ENCODE measurements at places on chromosomes 3 and 15.

- DNase-seq: peak; percentile 22
Observed at GRCh38 chr3:16118396-16118795, 56.1 kb upstream of the GALNT15 start.

GRCh38 chr3:28291577-28291976 lies 50.2 kb downstream of the CMC1 start:
- no peak for DNase-seq

DNA sequence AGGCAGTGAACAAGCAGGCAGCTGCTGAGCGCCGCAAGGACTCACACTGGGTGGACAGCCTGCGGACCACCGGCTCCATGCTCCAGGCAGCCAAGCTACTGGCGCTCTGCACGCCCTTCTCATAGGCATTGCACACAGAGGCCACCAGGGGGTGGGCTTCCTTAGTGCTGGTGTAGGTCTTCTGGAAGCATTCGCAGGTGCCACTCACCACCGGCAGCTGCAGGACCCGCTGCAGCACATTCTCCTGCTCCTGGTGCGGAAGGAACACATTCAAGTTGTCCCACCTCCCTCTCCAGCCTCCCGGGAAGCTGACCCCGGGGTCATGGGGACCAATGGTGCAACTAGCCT lies 6.0 kb downstream of the PLIN1 start:
- peak; percentile 79 for DNase-seq

DNA sequence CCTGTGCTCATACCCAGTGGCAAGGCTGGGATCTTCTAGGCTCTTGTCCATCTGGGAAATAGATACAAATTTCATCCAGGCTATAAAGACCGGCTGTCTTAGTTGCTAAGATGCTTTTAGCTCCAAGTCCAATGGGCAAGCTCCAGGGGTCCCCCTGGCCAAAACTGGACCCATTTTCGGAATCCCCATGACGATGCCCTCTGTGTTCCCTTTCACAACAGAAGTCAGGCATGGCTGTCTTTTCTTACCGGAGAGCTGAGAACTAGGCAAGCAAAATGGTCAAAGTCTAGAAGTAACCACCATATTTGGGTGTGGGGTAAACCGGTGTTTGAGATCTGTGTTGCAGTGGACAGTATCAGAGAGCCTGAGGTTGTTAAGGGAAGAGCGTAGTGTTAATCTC lies 1.0 kb downstream of the GLYCTK start:
- DNase-seq: no peak

- DNase-seq: no peak
Observed at GRCh38 chr3:33704891-33705290, 13.2 kb downstream of the CLASP2 start.

DNA sequence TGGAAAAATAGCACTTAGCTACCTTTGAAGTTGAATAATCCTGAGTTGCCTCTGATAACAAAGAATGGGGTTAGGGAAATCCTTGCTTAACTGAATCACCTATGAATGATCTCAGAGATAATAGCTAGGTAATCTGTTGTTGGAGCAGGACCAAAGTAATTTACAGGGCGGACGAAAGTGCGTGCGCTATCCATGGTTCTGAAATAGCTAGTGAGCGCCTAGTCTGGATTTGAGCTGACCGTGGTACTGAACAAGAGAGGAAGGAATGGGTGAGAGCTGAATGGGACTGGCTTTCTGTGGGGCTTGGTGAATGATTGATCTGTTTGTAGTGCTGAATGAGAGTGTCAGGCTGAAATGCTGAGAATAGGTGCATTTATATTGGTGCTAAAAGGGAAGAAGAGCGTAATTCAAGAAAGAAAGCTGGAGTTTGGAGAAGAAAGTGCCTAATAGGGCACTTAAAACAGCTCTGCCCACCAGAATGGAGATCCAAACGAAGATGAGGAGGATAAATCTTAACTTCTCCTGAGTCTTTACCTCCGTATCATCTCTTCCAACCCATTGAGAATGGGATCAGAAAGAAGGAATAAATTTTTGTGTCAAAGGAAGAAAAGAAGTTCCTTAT lies 10.1 kb downstream of the SCN10A start:
- peak; percentile 28 for DNase-seq

DNA sequence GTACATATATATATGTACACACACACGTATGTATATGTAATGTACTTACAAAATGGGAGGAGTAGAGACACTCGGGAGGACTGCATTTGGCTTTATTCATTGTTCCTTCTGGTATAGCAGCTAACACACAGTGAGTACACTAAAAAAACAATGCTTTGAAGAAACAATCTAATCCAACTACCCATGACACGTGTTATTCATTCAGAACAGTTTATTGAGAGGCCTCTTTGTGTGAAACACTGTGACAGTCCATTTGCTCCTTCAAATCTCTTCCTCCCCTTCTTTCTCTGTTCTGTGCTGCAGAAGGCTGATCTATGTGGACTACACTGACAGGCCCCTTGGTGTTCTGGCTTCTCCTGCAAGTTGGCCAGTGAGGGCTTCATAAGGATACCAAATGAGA lies 1075.9 kb upstream of the CFAP20DC start:
- DNase-seq: no peak

- DNase-seq: no peak
Observed at GRCh38 chr15:87949575-87950223, 306.8 kb downstream of the NTRK3 start.

DNA sequence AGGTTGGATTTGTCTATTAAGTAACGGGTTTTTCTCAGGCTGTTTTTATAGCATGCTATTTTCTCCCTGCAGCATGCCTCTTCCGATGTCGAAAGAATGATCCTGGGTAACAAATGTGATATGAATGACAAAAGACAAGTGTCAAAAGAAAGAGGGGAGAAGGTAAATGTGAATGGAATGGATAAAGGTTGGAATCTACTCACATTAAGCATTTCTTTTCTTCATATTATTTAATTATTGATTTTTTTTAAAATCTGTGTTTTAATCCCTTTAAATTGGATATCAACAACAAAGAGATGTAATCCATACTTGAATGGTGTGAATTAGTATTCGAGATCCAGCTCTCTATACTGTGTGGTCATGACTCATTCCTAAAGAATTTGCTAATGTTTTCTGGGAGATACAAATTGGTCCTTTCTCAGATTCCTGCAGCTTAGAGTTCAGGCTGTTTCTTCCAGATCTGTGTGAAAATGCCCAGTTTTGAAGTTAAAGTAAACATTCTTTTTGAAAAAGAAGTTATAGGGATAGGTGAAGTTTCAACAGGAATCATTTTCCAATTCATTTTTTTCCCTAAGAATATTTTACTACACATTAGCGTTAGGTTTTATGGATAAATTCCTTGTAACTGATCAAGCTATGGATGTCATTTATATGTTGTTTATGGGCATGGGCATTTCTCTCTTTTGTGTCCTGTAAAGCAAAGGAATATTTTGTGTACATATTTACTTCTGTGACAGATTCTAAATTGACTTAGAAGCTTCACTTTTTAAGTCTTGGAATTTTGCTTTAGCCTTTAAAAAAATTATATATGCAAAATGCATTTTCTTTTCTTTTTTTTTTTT lies 20.8 kb upstream of the APH1B start:
- peak; percentile 39 for DNase-seq

DNA sequence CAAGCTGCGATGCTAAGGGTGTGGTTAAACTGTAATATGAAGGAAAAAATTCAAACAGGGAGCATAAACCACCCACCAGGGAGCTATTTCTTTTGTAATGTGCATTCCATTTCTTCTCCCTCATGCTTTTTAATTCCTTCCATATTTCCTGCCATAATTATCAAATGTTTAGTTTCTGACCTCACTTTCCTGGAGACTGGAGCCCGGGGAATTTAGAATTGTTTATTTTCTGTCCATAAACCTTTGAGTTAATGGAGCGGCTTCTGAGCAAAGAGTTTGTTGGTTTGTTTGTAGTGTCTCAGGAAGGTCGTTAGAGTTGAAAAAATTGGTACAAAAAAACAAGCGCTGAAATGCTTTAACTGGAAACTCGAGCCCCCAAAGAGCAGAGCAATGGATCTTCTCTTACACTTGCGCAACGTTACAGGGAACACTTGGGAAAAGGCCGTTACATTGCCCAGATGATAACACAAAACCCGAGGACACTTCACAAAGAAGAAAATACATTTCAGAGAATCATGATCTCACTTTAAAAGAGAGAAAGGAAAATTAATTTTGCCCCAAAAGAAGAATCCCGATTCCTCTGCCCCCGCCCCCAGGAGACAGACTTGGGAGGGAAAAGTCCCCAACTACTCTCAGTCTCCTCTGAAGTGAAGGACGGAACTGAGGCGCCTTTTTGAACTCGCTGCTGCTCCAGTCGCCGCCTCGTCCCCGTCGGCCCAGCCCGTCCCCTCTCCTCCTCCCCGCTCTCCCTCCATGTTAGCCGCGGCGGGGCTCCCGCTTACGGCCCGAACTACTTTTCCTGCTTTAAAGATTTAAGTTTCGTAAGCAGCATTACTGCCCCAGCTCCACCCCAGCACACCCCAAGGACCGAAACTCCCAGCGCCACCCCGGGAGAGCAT lies 842 bp downstream of the FSTL1 start:
- peak; percentile 58 for DNase-seq

DNA sequence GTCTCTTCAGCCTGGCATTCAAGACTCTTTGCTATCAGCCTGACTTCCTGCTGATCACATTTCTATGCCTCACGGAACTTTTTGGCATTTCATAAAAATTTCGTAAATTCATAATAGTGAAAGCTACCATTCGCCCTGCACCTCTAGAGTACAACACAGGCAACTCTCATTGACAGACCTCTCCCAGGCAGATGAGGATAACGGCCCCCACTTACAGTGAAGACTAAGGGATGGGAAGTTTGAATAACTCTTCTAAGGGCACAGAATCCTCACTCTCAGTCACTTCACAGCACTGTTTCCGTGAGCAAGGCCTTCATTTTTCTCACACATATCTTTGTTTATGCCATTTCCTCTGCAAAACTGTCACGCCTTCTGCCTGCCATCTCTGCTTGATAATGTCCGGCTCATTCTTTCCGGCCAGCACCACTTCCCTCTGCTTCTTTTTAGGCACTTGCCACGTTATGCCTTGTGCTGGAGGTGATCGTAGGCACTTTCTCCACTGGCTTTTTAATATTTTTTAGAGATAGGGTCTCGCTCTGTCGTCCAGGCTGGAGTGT lies 224.1 kb upstream of the HES1 start:
- no peak for DNase-seq

DNA sequence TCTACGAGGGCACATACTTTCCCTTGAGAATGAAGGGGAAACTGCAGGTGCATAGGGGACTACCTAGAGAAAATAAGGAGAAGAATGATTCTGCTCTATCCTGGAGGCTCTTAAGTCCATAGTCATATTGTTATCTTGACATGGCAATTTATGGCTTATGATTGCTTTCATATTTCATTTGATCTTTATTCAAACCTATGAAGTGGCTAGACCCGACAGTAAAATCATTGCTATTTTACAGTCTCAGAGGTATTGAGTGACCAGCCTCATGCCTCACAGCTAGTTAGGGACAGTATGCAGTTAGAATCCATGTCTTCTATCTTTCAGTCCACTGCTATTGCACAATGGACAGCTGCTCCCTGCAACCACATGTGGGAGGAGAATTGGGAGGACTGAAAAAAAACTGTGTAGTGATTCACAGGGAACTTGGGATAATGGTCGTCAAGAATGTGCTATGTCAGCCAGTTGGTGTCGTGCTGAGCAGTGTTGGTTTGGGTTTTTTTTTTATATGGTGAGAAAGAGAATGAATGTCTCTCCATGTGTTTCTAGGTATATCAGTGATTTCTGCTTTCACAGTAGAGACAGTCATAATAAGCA lies 63.2 kb upstream of the SPPL2A start:
- DNase-seq: no peak

DNA sequence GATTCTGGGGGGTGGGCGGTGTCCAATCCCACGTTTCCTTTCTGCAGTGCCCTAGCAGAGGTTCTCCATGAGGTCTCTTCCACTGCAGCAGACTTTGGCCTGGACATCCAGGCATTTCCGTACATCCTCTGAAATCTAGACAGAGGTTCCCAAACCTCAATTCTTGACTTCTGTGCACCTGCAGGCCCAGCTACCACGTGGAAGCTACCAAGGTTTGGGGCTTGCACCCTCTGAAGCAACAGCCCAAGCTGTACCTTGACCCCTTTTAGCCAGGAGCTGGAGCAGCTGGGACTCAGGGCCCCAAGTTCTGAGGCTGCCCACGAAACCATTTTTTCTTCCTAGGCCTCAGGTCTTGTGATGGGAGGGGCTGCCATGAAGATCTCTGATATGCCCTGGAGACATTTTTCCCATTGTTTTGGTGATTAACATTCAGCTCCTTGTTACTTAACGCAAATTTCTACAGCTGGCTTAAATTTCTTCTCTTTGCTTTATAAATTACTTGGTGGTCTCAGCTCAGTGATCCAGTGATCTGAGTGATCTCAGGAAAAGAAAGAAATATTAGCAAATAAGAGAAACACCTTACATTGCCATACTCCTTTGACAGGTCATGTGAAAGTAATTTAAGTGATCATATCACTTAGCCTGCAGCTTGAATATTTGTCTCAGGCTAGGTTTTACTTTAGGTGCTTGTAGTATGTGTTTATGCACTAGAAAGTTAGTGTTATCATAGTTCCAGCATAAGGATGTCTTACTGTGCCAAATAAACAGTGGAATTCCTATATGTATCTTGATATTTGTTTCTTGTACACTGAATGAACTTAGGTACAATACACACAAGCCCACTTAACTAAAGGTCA lies 3.0 kb downstream of the SNAP23 start:
- no peak for DNase-seq

- DNase-seq: no peak
Observed at GRCh38 chr3:107925851-107926250, 165.0 kb downstream of the CD47 start.

DNA sequence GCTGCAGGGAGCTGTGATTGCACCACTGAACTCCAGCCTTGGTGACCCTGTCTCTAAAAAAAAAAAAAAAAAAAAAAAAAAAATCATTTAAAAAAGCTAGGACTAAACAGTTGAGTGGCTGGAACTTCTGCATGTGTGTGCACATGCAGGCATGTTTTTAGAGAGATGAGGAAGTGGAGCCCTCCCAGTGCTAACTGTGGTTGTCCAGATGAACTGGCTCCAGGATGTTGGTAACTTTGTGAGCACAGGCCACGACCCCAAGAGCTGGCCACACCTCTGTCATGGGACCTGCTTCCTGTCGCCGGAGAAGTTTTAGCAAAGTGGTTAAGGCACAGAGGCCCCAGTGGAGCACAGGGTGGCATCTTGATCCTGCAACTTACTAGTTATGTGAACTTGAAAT lies 27.0 kb downstream of the CHCHD6 start:
- DNase-seq: no peak

GRCh38 chr3:157705258-157705657 lies 202.0 kb upstream of the VEPH1 start:
- DNase-seq: no peak

- peak; percentile 91 for DNase-seq
Observed at GRCh38 chr15:51649659-51650521, 27.3 kb upstream of the DMXL2 start.

- DNase-seq: no peak
Observed at GRCh38 chr3:141556034-141556433, 69.2 kb downstream of the RASA2 start.

- no peak for DNase-seq
Observed at GRCh38 chr3:153277029-153277428, 115.0 kb downstream of the RAP2B start.
